ENCODE measurements at places on chromosomes 12 and 14.

DNA sequence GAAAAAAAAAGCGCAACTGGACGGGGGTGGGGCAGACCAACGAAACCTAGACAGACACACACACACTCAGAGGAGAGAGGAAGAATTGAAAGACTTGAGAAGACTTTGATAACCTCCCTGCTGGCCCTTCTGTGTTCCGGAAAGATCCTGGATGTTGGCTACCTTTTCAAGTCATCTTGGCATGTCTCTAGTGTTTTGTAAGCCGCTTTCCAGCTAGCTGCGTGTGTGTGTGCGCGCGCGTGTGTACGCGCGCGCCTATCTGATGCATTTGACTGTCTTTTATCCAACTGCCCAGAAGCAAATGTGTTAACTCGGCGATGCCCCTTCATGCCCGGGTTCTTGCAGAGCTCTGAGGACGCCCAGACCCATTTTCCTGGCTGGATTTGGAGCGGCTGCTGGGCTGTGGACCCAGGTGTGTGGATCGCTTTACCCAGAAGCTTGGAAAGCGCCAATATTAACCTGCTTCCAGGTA lies 664 bp downstream of the LRFN5 start:
- no peak for DNase-seq

GRCh38 chr14:52987514-52987913 lies 36.7 kb upstream of the FERMT2 start:
- no peak for DNase-seq

GRCh38 chr12:45446013-45446412 lies 230.1 kb downstream of the ANO6 start:
- DNase-seq = no peak

DNA sequence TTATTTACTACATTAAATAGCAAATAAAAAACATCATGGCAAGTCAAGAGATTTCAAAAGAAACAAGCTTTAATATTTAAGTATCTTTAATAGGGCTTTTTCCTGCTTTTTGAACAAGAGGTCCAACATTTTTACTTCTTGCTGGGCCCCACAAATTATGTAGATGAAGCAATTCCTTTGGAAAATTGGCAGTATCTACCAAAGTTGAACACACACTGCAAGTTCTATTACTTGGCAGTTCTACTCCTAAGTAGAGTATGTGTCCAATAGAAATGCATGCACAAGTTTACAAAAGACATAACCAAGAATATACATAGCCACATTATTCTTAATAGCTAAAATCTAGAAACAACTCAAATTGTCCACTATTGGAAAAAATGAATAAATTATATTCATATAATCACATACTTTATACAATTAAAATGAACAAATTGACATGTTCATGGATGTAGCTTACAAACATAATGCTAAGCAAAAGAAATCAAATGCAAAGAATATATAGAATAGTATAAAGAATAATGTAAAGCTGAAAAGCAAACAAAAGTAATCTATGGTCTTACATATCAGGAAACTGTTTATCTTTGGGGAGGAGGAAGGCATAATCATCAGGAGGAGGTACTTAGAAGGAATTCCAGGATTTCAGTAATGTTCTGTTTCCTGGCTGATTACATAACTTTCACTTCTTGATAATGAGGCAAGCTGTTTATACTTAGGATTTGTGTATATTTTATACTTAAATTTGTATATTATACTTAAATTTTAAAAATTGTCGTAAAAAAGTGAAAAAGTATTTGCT lies 6.5 kb upstream of the TMBIM4 start:
- no peak for DNase-seq
